ENCODE measurements at places on chromosomes 13 and 19.
A peak's percentile ranks its signal among the peaks of the same experiment; 100 is the strongest.

DNA sequence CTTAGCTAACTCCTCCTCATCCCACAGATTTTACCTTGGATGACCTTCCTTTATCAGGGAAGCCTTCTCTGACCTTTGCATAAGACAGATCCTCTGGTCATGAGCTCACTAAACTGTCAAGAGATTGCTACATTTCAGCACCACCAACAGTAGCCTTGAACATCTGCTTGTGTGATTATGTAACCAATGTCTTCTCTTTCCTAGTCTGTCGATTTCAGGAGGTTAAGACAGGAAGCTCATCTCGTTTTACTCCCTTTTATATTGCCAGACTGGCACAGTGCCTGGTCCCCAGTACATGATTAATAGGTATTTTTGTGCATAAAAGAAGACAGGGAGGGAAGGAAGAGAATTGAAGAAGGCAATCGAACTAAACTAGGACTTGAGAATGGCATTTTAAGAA, 1697.7 kb downstream of the EFNB2 start:
- DNase-seq, result no peak

DNA sequence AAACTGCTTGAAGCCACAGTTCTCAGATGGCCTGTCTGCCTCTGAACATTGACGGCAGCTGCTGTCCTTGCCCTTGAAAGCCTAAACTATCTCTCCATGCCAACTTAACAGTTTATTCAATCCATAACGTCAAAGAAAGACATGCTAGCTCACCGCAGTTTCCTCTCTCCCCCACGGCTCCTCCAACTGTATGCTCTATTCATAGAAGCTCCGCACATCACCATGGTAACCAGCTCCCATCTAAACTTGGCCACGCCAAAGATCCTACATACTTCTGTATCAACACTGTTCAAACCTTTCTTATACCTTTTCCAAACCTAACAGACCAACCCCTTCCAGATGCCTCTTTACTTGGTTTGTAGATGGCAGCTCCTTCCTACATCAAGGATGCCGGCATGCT, 48.6 kb downstream of the ZNF91 start:
- DNase-seq, result no peak

GRCh38 chr13:73937441-73937840, 196.8 kb downstream of the KLF12 start:
- DNase-seq, result no peak

- no peak for DNase-seq
Observed at GRCh38 chr13:71513411-71514033, 353.5 kb downstream of the DACH1 start.

DNA sequence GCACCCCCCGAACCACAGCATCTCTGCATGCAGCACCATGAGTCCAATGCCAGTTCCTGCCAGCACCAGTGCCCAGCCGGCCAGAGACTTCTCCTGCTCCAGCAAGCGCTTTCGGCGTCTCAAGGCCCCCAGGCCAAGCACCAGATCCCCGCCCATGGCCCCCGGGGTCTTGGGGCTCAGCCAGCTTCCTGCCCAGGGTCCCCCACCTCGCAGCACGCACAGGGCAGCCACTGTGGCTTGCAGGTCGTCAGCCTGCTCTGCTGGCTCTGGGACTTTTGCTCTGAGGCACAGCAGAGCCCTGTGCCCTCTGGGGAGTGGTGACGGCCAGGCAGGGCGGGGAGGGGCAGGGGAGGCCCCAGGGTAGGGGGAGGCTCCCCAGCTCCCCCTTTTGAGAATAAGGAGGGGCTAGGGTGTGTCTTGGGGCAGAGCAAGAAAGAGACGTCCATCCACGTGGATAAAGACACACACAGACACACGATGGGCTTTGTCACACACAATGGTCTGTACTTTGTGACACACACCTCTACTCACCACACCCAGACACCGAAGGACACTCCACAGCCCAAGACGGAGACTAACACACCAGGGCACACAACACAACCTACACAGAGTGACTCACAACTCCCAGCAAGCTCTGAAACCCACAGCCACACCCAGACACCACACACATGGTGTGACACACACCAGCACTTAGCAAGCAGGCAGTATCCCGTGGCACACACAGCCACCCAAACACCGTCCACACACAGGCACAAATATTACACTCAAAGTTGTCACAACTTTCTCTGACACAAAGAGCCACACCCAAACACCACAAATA, at the start of gene KCNN4:
TSS of gene KCNN4 (minus strand) at position 268 of the 820 bp plus-strand sequence. CDS start at position 156, 112 bp downstream.
- DNase-seq, result no peak

- no peak for DNase-seq
Observed at GRCh38 chr13:83221256-83221655, 661.0 kb downstream of the SLITRK1 start.

DNA sequence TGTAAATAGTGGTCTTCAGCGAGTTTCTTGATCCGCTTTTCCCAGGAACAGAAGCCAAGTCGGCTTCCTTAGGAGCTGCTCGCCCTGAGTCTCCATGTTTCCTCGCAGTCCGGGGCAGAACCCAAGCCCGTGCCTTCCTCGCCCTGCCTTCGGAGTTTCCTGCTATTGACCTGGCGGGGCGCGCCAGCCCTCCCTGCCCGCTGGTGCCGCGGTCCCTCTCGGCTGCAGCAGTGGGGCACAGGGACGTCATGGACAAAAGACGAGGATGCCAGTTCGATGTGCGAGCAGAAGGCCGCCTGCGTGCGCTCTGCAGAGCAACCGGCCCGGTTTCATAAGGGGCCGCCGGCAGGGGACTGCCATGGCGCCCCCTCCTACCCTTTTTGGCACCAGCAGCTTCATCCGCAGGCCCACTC, 156.6 kb downstream of the TM9SF2 start:
- DNase-seq, result peak; percentile 52

DNA sequence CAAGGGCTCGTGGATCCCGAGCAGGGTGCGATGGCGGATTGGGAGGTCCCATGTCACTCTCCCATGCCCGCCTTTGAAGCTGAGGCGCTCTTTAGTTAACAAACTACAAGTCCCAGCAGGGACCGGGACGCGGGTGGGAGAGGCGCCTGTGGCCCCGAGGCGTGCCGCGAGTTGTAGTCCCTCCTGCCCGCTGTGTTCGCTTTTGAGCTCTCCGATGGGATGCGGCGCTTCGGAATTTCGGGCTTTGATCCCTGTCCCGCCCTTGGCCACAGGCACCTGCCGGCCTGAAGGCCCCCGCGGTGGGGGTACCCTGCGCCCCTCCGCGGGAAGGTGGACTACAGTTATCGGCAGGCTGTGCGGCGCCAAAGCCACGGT, 11.0 kb downstream of the CYTH2 start:
- peak; percentile 70 for DNase-seq

- no peak for DNase-seq
Observed at GRCh38 chr13:24081387-24081786, 79.1 kb upstream of the SPATA13 start.

GRCh38 chr13:110993788-110994187, 78.9 kb upstream of the ANKRD10 start:
- DNase-seq, result no peak

DNA sequence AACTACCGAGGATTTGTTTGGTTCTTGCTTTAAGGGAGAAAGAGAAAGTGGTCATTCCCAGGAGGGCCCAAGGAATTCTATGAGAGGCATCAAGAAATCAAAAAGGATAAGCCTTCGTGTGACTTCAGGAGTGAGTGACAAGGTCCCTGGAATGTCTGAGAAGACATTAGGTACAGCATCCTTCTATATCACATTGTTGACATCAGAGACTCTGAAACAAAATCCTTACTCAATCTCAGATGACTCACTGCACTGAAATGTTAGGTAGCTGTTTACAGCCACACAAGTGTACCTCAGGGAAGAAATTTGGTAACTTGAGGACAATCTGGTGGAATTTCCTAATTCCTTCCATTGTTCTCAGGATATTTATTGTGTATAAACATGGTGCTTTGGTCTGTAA, 7.9 kb upstream of the LGALS14 start:
- no peak for DNase-seq

- DNase-seq, result no peak
Observed at GRCh38 chr13:35342440-35342839, 134.0 kb downstream of the MAB21L1 start.

- DNase-seq, result no peak
Observed at GRCh38 chr19:55193481-55193880, 13.4 kb upstream of the SYT5 start.

- peak; percentile 99 for DNase-seq
Observed at GRCh38 chr19:1406774-1407527, 435 bp upstream of the DAZAP1 start.

GRCh38 chr13:32642316-32642715, 56.1 kb downstream of the PDS5B start:
- no peak for DNase-seq

- no peak for DNase-seq
Observed at GRCh38 chr13:90068658-90069057, 1278.8 kb upstream of the MIR17HG start.

DNA sequence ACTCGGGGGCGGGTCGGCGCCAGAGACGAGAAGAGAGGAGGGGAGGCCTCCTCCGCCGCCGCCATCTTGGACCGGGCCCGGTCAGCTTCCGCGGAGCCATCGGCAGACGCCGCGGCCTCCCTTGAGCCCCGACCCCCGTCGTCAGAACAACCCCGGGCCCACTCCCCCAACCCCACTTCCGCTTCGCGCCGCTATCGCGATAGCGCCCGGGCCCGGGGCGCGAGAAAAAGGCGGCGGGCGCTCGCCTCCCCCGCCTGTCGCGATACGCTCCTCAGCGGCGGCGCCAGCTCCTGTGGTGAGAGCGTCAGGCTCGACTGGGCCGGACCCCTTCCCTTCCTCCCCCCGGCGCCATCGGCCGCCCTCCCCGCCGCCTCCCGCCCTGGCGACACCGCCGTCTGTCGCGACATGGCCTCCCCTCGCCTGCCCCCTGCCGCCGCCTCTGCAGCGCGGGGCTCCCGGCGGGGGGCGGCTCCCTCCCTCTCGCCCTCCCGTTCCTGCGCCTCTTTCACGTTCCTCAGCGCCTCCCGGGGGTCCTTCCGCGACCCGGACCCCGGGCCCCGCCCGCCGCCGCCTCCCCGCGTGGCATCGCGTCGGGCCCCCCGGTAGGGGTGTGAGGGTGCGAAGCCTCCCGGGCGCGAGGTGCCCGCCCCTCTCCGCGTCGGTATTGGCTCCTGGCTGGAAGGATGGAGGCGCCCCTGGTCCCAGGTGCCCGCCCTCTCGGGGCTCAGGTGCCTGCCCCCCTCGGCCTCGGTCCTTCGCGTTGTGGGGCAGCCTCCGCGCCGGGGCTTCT, at the start of gene CNOT3:
TSS of gene CNOT3 (plus strand) at position 64 of the 790 bp plus-strand sequence. CDS start 5,217 bp downstream, outside the sequence.
- DNase-seq, result no peak

DNA sequence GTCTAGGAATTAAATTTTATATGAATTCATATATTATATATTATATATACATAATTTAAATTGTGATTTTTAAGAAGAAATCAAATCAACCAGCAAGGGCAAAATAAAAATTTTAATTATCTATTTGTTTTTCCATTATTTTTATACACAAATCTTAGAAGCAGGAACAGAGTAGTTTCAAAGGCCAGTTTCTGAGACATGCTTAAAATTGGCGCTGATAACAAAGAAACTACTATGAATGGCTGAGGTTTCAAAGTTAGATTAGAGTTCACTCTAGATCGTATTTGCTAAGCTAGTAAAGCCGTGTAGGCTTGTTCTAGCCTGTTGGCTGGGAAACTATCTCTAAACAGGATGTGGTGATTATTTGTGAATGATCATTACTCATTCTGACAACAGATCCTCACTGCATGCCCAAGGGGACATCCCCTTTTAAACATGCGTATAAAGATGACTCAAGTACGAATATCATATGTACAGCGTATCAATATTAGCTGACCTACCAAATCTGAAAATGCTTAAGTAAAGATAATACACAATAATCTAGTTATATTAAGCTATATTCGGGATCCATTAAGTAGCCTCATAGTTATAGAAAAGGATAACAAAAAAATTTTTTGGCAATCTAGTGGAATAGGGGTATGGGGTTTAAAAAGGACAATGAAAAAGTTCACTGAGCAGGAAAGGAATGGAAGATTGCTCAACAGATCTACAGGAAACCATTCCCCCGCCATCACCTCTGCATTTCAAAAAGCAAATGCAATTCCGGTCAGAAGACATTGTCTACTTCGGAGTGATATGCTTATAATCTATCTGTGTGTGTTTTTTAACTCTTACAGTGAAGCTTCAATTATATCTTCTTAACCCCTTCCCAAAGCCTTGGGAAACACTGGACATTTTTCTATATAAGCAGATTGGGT, 150.1 kb downstream of the SHISA2 start:
- no peak for DNase-seq

DNA sequence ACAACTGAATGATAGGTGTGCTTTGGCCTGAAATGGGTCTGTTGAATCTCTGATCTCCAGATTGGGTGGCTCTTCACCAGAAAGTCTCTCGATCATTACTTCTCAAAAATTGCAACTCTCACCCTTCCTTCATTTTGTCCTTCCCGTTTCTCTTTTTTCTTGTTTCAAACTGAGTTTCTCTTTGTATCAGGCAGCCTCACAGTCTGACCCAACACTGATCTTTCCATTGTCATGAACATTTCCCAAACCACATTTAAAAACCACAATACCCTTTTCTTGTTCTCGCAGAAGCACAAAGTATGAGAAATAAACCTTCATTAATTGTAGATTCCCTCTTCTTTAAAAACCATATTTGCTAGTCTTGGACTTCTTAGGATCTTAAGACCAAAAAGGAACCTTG, 33.6 kb upstream of the HMGB1 start:
- DNase-seq, result no peak

DNA sequence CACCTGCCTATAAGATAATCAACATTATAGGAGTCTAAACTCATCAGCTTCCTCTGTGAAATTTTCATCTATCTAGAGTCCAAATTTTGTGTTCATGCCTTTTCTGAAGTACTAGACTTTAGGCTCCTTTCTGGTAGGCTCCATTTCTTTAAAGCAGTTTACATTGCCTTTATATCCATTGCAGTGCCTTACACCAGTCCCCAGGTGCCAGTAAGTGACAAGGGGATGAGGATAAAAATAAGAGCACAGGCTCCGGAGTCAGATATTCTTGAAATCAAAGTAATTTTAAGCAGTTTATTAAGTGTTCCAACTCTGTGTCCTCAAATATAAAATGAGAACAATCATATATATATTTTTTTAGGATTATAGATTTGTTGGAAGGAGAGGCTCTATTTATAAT, 10.6 kb upstream of the CYSLTR2 start:
- DNase-seq, result no peak

DNA sequence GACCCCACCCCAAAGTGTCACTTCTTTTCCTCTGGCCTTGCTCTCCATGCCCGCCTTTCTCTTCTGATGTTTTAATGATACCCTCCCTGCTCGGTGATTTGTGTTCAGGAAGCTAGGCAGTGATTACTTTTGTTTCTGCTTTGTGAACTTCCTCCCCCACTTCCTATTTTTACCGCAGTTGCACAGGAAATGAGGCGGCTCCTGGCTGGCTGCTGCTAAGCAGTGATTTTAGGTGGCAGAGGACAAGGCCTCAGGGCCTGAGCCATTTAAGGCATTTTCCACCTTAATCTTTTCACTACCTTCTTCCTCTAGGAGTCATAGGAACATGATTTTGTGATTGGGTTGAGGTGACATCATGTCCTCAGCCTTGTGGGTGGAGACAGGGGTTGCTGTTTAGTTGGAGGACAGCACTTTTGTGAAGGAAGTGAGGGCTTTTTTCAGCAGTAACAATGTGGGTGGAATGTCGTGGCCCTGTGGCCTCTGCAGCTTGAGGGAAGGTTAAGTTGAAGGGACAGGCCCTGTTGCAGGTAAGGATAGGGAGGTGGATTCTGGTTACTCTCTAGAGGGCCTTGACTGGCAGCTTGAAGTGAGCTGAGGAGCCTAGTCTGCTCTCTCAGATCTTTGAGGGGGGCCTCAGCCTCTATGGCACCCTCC, 15.7 kb downstream of the GARRE1 start:
- peak; percentile 61 for DNase-seq

Measured in left hindlimb (tissue), 1 donor.